ENCODE measurements at places on chromosomes 12 and 14. TPM values are rescaled to one million over a fixed set of nuclear protein-coding genes. Genes with fewer than 3 reads are reported as not detected.

- DNase-seq, result no peak
These were observed 79.0 kb downstream of the PITPNM2 start for GRCh38 chr12:123071857-123072256.

- DNase-seq, result peak; percentile 55
These were observed 6.8 kb upstream of the SYNE3 start for GRCh38 chr14:95523051-95523814.

DNA sequence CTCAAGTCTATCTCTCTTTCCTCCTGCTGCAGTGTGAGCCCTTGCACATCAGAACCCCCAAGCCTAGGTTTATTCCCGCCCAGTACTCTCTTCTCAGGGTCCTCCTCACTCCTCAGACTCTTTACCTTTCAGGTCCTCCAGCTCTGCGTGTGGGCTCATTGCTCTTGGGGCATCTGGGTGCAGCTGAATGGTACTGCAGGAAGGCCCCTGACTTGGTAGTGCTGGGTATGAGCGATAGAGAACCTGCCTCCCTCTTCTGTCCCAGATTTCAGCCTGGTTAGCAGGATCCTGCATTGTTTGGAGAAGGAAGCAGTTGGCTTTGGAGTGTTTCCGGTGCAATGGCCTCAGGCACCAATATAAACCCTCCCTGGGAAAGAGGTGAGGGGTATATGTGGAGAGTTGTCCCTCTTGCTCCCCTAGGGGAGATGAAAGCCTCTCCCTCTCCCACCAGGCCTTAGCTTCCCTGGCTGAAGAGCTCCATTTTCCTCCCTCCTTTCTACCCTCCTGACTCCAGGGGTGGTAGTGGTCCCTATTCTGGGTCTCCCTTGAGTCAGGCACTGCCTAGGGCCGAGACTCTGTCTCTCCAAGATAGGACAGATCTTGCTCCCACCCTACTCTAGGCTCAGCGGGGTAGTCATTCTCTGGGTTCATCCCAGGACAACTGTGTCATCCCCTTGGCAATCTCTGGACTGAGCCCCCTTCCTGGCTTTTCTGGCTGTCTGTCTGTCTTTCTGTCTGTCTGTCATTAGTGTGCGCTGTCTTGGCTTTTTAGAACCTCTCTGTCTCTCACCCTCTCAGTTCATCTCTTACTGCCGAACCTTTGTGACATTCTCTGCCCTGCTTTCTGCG lies 3.8 kb downstream of the LRP1 start:
- DNase-seq, result peak; percentile 4

USP15 gene
- 72.5 TPM for polyA plus RNA-seq

DNA sequence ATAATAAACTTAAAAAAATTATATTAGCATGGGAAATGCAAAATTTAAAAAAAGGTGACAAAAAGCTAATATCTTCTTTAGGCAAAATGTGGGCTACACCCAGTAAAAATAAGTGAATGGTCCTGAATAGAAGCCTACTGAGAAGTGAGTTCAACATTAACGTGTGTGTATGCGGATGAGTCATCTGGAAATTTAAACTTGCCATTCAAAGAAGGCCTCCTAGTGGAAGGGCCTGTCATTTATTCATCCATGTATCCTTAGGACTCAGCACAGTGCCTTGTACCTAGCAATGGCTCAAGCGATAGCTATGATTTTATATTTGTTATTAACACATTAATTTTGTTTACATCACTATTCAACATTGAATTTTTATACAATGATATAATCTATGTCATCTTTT lies 226.2 kb downstream of the NUBPL start:
- DNase-seq, result no peak

GPR65 gene
- polyA plus RNA-seq, result 7.6 TPM

ARHGEF25 gene
- not detected for polyA plus RNA-seq

DNA sequence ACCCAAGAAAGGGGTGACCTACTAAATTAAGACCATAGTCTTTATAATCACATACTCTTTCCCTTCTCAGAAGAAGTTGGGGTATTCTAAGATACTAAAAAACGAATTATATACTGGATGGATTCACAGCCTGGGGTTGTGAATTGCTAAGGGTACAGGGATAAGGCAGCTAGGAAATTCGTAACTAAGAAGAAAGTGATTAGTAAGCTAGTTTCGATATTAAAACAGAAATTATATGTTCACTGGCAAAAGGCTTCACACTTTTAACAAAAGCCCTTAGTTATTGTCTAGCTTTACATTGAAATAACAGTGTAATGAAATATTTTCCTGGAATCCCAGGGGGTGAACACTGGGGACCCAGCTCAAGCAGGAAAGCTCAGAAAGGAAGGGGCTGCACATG lies 35.5 kb upstream of the DYRK2 start:
- DNase-seq, result no peak

KCNK13 gene
- not detected for polyA plus RNA-seq

- DNase-seq, result no peak
These were observed 115.8 kb downstream of the DICER1 start for GRCh38 chr14:95041477-95042020.

DNA sequence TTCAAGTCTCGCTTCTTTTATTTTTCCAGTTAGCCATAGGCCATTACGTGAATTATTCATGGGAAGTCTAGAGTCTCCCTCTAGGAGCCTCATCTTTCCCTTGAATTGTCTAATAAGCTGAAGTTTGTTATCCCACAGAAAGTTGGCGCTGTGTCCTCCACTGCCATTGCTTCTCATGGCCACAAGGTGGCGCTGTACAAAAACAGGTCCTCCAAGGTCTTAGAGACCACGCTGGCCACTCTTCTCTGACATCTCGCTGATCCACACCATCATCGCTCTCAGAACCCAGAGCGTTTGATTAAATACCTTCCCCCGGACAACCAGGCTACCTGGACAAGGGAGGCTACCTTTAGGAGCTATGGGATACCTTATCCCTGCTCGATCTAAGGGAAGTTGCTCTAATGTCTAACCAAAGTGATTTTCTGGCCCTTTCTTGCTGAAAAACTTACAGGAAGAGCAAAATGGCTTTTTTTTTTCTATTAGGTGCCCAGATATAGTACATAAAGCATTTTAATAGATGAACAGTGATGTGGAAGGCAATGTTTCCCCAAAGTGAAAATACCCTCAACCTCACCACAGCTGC lies 110.0 kb downstream of the CCDC60 start:
- DNase-seq, result no peak

EIF2S3B gene
- 1.5 TPM for polyA plus RNA-seq

- no peak for DNase-seq
These were observed 291.0 kb downstream of the FUT8 start for GRCh38 chr14:65703521-65703920.

GLI1 gene
- not detected for polyA plus RNA-seq

- DNase-seq, result no peak
These were observed 176.7 kb upstream of the SEL1L start for GRCh38 chr14:81710232-81710845.

- DNase-seq, result no peak
These were observed 74.7 kb downstream of the RPS6KA5 start for GRCh38 chr14:90985601-90986242.

DNA sequence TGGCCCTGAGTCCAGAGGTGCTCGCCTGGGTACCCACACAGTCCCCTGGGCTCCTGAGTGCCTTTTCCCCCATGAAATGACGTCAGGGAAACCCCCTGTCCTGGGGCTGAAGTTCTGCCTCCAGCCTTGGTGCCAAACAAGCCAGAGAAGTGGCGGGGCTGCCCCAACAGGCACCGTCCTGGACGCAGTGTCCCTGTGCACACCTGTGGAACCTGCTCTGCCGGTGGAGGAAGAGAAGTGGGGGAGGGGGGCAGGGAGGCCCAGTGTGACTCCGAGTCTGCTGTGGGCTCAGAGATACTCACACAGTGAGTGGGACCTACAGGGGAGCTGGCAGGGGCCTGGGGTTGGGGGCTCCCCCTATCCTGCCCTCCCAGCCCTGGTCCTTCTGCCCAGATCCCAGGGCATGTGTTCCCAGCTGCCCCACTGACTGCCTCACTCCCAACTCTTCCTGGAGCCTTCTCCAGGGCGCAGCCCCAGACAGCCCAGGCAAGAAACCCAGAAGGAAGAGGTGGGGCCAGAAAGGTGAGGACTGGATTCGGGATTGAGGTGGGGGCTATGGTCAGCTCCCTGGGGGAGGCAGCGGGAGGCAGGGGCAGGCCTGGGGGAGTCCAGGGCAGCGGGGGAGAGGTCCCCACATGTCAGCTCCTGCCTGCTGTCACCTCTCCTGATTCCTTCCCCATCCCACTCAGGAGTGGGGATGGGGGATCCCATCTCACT lies 24.7 kb downstream of the CCDC85C start:
- DNase-seq, result no peak

GRCh38 chr14:23043754-23044153 lies 1.7 kb downstream of the PSMB11 start:
- no peak for DNase-seq

SLC4A8 gene
- 0.13 TPM for polyA plus RNA-seq

- DNase-seq, result no peak
These were observed 1.2 kb downstream of the NRDE2 start for GRCh38 chr14:90330203-90331196.

DNA sequence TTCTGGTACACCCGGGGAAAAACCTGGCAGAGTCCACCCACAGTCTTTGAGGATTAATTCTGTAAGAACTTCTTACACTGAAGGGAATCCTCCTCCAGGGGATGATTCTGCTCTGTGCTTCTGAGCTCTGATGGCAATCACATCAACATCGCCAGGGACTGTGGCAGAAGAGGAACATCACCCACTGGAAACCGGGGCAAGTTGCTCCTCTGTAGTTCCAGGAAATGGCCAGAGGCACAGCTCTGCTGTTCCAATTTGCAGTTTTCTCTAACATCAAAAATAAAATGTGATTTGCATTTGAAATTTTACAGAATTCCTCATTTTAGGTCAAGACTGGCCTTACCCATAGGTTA lies 207.6 kb downstream of the DAD1 start:
- no peak for DNase-seq

DNA sequence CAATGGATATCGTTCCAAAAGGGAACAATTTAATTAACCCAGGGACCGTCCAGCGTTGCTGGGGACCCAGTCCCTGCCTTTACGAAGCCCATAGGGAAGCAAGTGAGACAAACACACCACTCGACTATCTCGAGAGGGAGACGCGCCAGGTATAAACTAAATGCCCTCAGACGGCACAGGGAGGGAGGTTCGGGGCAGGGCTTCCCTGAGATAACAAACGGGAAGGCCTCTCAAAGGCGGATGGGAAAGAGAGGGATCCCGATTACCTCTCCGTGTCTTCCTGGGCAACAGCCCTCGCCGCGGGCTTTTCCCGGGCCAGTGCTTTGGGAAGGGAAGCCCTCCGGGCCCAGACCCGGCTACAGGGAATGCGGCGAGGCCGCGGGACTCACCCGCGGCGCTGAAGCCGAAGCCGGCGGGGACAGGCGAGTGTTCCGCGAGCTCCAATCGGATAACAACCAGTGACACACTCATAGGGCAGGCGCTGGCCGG lies 390 bp downstream of the BRAP start:
- DNase-seq, result no peak

BDKRB1 gene
- not detected for polyA plus RNA-seq

Measured in naive thymus-derived CD4-positive, alpha-beta T cell (primary cell).